ENCODE measurements at places on chromosomes 4 and X. TPM values are rescaled to one million over a fixed set of nuclear protein-coding genes. Genes with fewer than 3 reads are reported as not detected.

- no peak for DNase-seq
Observed at GRCh38 chrX:65741823-65742222, 74.4 kb downstream of the MSN start.

GRCh38 chrX:134144231-134144630 lies 92.8 kb upstream of the CCDC160 start:
- DNase-seq, result no peak

DNA sequence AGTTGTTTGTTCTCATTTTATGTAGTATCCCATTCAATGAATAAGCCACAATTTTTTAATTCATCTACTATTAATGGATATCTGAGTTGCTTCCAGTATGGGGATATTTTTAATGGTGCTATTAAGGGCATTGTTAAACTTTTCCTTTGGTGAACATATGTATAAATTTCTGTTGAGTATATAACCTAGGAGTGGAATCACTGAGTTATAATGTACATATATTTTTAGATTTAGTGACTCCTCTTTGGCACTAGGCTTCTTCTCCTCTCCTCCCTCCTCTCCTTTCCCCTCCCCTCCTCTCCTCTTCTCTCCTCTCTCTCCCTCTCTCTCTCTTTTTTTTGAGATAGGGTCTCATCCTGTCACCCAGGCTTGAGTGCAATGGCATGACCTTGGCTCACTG lies 26.4 kb downstream of the RBM47 start:
- no peak for DNase-seq

DNA sequence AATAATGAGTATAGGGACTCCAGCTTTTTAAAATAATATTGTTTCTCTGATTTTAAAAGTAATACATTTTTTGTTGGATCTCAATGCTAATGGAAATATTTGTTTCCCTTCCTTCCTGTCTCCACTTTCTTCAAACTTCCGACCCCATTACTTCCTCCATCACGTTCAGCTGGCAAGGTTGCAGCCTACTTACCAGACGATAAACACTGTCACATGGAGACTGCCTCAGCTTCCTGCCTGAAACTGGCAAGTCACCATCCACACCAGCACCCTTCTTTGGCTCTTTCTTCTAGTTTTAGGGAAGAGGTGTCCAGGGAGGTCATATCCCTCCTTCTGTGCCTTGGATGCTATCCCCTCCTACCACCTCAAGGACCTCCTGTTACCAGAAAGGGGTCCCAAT lies 3.4 kb upstream of the INTU start:
- DNase-seq, result no peak

DNA sequence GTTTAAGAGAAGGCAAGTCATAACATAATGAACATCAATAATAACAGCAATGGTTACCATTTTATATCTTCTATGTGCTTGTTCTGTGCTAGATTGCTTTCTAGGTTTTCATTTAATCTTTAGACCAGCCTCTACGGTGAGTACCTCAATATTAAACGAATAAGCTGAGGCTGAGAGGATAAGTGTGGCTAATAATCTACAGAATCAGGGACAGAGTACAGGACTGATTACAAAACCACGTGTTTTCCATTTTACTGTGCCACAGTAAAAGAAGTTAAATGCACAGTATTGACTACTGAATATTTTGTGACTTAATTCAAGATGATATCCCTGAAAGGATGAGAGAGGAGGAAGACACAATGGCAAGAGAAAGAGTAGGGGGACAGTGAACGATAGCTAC lies 56.3 kb downstream of the HUWE1 start:
- no peak for DNase-seq

DNA sequence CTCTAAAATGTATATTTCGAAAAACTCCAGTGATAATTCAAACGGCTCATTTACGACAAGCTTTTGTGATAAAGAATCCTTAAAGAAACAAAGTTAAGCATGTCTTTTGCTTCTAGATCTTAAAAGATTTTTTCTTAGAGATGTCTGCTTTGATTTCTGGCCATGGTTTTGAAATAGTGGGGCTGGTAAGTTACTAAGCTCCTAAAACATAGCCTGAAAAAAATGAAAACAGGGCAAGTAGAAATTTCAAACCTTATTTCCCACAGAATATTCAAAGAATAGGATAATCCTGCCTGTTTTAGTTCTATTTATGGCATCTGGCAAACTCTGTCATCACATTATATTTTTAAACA lies 318.3 kb downstream of the ARHGAP24 start:
- DNase-seq, result no peak

DNA sequence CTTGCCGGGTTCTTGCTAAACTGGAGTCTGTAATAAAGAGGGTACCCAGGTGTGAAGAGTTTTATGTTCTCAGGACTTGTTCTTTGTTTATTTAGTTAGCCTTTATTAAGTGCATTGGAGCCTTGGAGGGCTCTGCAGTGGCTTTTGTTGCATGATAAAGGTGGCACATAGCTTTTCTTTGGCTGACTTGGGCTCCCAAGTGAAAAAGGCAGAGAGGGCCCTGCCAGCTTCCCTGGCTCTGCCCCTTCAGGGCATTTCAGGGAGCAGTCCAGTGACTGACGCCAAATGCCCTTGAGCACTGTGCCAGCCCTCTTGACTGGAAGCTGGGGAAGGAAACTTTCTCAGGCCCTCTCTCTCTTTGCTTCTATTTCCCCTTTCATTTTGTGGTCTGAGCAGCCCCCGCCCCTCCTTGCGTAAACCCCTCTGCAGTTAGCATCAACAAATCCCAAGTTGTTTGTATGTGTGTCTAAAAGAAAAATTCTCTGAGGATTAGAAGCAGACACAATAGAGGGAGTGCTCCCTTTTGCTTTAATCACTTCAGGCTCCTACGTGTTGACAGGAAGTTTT lies 152.2 kb downstream of the NHS start:
- DNase-seq, result no peak

- no peak for DNase-seq
Observed at GRCh38 chr4:3725936-3726870, 40.0 kb upstream of the ADRA2C start.

GRCh38 chr4:42720533-42720932 lies 63.6 kb upstream of the ATP8A1 start:
- DNase-seq, result no peak

DNA sequence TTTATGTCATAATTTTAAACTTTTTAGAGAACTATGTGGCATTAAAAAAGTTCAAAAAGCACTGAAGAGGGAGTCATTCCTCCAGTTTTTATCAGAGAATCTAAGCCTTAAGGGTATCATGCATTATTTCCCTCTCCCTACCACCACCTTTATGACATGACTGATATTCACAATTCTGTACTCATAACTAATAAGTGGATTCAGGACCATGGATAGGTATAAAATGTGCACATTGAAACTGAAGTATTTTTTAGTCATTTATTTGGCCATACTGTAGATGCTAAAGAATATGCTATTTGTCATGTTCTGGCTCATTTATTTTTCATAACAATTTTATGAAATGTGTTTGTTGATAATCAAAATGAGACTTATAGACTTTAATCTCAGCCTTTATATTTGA lies 897.5 kb upstream of the AGA start:
- no peak for DNase-seq

DNA sequence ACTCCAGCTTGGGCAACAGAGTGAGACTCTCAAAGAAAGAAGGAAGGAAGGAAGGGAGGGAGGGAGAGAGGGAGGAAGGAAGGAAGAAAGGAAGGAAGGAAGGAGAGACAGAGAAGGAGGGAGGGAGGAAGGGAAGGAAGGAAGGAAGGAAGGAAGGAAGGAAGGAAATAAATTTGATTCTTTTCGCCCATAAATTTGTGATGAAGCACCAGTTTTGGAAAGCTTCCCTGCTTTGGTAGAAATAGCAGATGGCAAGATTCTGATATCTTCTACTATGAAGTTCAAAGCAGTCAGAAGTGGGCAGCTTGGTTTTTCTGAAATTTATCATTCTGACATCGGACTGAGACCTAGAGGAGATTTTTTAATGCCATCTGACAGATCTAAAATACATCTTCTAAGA lies 11.7 kb upstream of the GYG2 start:
- no peak for DNase-seq

DNA sequence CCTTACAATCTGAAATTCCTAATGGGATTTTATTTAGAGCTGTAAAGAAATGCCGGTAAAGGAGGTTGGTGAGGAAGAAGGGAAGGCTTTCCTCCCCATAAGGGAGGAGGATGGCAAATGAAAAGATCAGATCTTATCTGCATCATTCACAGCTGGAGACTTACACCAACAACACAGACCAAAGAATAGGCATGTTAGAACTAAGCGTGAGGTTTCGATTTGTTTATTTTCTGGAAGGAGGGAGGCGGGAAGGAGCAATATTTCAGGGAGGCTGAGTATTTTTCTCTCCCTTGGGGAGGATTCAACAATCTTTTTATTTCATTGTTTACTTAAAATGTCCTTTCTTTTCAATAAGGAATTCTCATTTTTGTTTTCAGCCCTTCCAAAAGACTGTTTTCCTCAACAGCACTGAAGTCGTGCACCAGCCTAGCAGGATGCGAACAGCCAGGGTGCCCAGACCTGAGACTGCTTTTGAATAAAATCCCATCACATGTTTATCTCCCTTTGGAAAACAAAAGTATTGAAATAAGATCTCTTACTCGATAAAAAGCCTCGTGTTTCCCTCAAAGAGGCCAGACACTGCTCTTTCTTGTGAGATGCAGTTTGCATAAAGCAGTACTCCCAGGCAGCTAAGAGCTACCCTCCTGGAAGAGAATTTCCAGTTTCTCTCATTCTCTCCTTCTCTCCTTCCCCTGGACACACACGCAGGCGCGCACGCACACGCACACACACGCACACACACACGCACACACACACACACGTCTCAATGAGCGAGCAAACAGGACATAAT lies 236.1 kb downstream of the MGST2 start:
- DNase-seq, result no peak

GRCh38 chrX:13263560-13264251 lies 56.1 kb downstream of the ATXN3L start:
- no peak for DNase-seq

- no peak for DNase-seq
Observed at GRCh38 chr4:76883147-76883546, 14.8 kb downstream of the SOWAHB start.

- DNase-seq, result no peak
Observed at GRCh38 chrX:38061335-38061734, 55.0 kb downstream of the SYTL5 start.

DNA sequence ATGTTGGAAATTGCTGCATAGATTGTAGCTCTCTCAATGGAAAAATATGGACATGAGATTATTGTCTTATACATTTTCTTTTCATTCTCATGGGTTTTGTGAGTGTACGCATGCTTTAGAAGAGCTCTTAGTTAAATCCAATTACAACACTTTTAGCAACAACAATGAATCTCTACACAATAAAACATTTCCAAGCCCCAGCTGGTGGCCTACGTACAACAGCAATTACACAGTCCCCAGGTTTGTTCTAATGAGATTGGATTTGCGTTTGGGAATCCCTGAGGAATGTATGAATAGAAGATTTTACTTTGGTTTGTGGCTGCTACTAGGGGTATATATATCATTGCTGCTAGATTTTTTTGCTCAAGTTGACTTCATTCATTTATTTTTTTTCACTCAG lies 98.6 kb downstream of the FHDC1 start:
- no peak for DNase-seq

DNA sequence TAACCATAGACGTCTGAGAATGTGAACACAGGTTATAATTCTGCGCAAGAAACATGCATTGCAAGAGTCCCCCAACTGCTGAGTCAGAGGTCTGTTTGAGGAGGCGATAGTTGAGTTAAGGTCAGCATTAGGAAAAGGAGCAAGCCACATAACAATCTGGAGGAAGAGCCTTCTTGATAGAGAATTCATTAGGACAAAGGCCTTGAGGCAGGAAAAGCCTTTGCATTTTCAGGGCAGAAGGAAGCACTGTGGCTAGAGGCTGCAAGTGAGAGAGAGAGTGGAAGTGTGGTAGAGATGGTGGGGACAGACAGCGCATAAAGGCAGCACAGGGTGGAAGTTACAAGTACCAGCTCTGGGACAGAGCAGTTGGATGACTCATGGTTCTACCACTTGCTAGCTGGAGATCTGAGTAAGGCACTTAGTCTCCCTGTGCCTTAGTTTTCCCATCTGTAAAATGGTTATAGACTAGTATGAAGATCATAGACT lies 125.8 kb upstream of the LNX1 start:
- no peak for DNase-seq

DNA sequence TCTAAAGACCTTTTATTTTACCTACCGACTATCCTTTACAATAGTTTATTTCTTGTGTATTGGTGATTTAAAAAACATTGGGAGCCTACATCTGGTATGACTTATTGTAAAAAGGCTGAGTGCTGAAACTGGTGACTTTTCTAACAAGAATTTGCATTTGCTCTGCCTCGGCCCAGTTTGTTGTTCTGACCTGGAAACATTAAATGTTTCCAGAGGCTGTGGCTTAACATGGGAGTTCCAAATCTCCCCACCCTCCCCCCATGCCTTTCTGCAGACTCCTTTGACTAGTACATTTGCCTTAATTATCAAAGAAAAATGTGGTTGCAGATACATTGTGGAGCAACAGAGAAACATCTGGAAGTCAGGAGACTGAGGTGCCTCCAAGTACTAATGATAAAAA lies 39.8 kb downstream of the SPCS3 start:
- no peak for DNase-seq

DNA sequence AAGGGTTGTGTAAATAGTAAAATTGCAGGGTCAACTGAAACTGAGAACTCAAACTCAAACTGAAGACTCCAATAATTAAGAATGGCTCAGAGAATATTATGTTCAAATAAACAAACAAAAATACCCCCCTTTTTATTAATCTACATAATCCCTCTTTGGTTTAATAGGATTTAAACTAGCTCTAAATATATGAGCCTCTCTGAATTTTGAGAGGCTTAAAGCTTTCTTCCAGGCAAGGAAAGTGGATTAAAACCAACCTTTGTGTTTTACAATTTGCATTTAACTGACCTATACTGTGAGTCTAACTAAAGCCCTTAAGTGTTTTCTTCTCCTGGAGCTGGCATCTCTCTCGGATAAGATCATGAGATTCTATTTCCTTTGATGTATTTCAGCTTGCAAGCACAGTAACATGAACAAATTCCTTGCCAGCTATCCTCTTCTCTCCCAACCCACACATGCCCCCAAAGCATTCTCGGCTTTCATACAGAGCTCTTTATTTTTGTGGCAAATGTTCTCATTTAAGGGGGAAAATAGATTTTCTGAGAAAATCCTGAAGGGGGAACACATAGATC lies 1310.8 kb upstream of the AGA start:
- DNase-seq, result no peak

GRCh38 chr4:52982946-52983340 lies 120.8 kb downstream of the RASL11B start:
- no peak for DNase-seq

- DNase-seq, result no peak
Observed at GRCh38 chr4:127484117-127484516, 148.6 kb upstream of the INTU start.

Gene LANCL3
- 0.03 TPM for polyA plus RNA-seq

Gene FAM184B
- polyA plus RNA-seq, result 0.03 TPM

Gene MAGIX
- polyA plus RNA-seq, result 1.3 TPM

Gene VCX3A
- 0.20 TPM for polyA plus RNA-seq

Gene GYPE
- polyA plus RNA-seq, result 5.3 TPM

Gene GAGE12H
- not detected for polyA plus RNA-seq

Gene BRS3
- polyA plus RNA-seq, result not detected

Gene FGFR3
- 1.0 TPM for polyA plus RNA-seq

Gene GAGE13
- not detected for polyA plus RNA-seq

Gene PAGE2B
- polyA plus RNA-seq, result 0.61 TPM

Gene DUSP21
- not detected for polyA plus RNA-seq

Gene C4orf50
- polyA plus RNA-seq, result 0.03 TPM

Gene MAMLD1
- polyA plus RNA-seq, result 1.2 TPM

Gene SCRG1
- 0.32 TPM for polyA plus RNA-seq

Gene SORBS2
- 5.9 TPM for polyA plus RNA-seq
